HAP-1 (cell line): ENCODE measurements at places on chromosomes 7 and 10.

DNA sequence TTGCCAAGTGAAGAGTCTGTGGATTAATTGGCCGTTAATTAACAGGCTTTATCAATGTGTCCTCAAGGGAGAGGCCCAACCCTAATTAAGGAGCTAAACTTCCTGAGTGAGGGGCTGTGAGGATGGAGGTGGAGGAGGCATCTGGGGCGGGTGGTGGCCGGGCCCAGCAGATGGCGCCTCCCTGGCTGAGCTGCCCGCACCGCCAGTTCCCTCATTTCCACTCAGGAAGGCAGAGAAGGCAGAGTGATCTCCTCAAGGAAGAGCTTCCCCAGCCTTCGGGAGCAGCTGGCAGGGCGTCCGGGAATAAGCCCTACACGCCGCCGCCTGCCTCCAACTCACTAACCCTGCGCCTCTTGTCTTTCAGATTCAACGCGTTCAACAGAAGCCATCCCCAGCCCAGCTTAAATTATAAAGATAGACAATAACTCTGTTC lies 112.2 kb downstream of the CYTH3 start:
- peak; percentile 54 for DNase-seq

- DNase-seq, result no peak
These were observed 19.2 kb downstream of the OIT3 start for GRCh38 chr10:72912736-72913135.

DNA sequence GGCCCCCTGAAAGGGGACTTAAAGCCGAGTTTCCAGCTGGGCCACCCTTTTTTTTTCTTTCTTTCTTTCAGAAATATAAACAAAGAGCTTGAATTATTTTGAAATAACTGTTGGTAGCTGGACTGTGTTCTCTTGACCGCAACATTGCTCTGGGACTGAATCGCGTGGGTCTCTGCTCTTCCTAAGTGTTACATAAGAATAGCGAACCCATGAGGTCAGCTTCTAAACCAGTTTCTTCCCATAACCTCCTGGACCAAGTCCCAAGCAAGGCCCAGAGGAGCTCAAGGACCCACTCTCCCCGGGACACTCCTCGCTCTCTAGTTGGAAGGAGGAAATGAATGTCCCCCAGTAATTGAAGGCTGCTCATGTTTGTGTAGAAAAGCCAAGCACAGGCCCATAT lies 91.1 kb downstream of the CXCL12 start:
- no peak for DNase-seq

GRCh38 chr7:10708447-10708846 lies 265.2 kb upstream of the PHF14 start:
- DNase-seq, result peak; percentile 57

- no peak for DNase-seq
These were observed 116.0 kb downstream of the SLIT1 start for GRCh38 chr10:97069576-97070362.

DNA sequence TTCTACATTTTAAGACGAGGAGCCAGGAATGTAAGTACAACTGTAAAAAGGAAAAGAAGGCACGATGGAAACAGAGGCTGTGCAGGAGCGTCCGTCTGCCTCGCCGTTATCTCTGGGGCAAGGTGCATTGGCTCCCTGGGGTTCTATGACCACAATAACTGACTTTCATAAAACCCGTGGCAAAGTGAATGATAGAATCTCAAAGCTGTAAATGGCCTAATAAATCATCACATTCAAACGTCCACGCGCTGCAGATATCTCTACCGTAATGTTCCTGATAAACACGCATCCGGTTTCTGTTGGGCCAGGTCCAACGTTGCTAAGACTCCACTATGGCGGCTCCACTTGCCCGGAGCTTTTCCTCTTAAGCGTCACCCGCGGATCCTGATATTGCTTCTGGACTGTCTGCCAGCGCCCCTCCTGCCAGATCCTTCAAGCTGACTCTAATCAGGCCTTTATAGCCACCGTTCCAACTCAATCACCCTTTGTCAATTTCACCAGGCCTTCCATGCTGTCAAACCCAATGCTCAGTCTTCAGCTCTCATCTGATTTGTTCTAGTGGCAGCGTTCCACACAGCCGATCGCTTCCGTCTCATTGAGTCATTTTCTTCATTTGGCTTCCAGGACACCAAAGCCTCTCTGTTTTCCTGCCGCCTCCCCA lies 265.6 kb upstream of the FOXK1 start:
- DNase-seq, result peak; percentile 11

- no peak for DNase-seq
These were observed 46.4 kb downstream of the TYW1B start for GRCh38 chr7:72781631-72782030.
